Spinal cord (tissue), 10 donors: ENCODE measurements at places on chromosomes 3 and 15.
A peak's percentile ranks its signal among the peaks of the same experiment; 100 is the strongest.

- peaks cover 6% of the 10 kb centered on the region for H3K4me1 ChIP-seq
- no peak for DNase-seq
- H3K27ac ChIP-seq: no peak overlapping the region
- no peaks in the 10 kb centered on the region for H3K36me3 ChIP-seq
These were observed 42.9 kb downstream of the CFAP20DC start for GRCh38 chr3:59006634-59007517.

- H3K36me3 ChIP-seq: no peaks in the 10 kb centered on the region
- no peaks in the 10 kb centered on the region for H3K27me3 ChIP-seq
- H3K4me1 ChIP-seq: no peaks in the 10 kb centered on the region
- no peak overlapping the region for H3K4me3 ChIP-seq
- H3K27ac ChIP-seq: no peak overlapping the region
- no peak for DNase-seq
These were observed 30.2 kb upstream of the LEKR1 start for GRCh38 chr3:156795890-156796481.

DNA sequence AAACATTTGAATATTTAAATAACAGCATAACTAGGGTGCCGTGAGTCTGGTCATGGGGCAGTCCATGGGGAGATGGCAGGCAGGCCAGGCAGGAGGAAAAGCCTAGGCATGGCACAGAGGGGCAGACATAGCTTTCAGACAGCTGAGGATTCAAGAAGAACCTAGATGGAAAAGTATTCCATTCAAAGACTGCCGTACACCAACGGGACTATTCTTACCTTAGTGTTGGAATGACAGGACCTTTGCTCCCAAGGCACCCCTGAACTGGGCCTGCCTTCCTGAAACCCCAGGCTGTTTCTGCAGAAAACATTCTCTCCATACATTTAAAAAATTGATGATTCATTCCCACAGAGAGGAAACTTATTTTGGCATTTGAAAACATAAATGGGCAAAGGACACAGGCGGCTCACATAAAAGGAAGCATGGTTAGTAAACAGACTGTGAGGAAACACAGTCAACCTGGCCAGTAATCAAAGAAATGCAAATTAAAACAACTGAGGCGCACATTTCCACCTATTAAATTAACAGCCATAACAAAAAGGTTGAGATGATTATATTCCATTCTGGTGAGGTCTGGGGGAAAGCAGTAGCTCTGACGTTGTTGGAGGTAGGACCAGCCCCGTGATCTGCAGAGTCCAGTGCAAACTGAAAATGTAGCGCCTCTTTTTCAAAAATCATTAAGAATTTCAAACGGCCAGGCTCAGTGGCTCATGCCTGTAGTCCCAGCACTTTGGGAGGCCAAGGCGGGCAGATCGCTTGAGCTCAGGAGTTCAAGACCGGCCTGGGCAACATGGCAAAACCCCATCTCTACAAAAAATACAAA is 71.3 kb upstream of the SMAD3 start:
- no peaks in the 10 kb centered on the region for H3K4me1 ChIP-seq
- DNase-seq: no peak
- H3K36me3 ChIP-seq: no peaks in the 10 kb centered on the region

DNA sequence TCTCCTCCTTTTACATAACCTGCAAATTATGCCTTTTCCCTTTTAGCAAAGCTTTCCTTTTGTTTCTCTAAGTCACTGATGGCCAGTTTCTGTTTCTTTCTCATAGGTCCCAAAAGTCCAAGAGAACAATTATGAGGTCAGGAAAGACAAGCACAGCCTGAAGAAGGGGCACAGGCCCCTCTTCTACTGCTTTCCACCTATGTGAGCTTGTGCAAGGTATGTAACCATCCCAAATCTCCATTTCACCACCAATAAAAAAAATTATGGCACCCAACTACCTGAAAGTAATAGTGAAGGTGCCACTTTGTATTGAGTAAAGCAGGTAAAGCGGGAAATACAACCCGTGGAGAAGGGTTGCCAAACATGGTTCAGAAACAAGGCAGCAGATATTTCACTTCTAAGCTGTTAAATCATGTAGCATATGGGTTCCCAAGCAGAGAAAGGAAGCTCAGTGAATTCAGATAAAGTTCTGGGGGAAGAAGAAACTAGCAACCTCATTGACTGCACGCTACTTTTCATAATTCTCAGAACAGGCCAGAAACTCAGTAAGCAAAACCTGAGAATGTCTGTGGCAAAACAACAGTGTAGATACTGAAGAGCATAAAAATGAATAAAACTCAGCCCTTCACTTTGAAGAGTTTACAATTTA is 4.2 kb downstream of the PLOD2 start:
- no peak for DNase-seq
- H3K27ac ChIP-seq: peak overlapping the region; percentile 26
- no peak overlapping the region for H3K4me3 ChIP-seq
- no peaks in the 10 kb centered on the region for H3K27me3 ChIP-seq
- H3K36me3 ChIP-seq: no peaks in the 10 kb centered on the region

GRCh38 chr3:115022199-115022598 is 124.9 kb downstream of the ZBTB20 start:
- no peak overlapping the region for H3K4me3 ChIP-seq
- H3K4me1 ChIP-seq: no peaks in the 10 kb centered on the region
- DNase-seq: no peak
- no peaks in the 10 kb centered on the region for H3K27me3 ChIP-seq
- H3K27ac ChIP-seq: no peak overlapping the region

DNA sequence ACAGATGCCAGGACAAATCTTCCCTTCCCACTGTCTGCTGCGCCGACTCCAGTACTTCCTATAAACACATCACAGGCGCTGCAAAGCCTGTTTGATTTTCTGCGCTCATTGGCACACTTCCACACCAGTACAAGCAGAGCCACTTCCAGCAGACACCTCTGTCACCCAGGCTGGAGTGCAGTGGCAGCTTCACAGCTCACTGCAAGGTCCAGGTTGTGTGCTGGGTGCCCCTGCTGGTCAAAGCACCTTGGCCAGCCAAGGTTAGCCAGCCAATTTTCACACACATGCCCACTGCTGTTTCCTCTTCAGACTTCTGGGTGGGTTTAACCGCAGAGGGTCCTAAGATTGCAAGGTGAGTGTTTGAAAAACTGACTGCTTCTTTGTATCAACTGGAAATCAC is 4.9 kb downstream of the CHDH start:
- H3K36me3 ChIP-seq: peaks cover 17% of the 10 kb centered on the region
- no peak for DNase-seq
- no peak overlapping the region for H3K4me3 ChIP-seq
- H3K27ac ChIP-seq: no peak overlapping the region
- peaks cover 3% of the 10 kb centered on the region for H3K27me3 ChIP-seq

- no peak overlapping the region for H3K27ac ChIP-seq
- peaks cover 2% of the 10 kb centered on the region for H3K27me3 ChIP-seq
- DNase-seq: no peak
- H3K4me1 ChIP-seq: no peaks in the 10 kb centered on the region
- no peak overlapping the region for H3K4me3 ChIP-seq
These were observed 173.3 kb downstream of the PDZRN3 start for GRCh38 chr3:73451301-73451944.

DNA sequence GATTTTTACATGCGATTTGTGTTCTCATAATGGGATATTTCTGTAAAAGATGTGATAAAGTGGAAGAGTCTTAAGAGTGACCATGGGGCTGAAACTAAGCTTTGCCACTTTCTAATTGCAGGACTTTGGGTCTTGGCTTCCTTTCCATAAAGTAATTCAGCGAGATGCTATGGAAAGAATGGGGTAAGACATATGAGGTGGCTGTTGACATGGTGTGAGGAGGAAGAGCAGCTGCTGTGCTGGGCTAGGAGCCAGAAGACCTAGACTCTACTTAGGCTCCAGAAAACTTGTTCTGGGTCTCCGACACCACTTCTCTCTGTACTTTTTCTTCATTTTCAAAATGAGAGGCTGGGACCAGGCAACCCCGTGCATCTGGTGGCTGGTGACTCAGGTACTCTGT is 654.5 kb upstream of the CFAP20DC start:
- H3K4me3 ChIP-seq: no peak overlapping the region
- no peak overlapping the region for H3K27ac ChIP-seq
- no peak for DNase-seq
- H3K36me3 ChIP-seq: no peaks in the 10 kb centered on the region
- H3K4me1 ChIP-seq: no peaks in the 10 kb centered on the region
- H3K27me3 ChIP-seq: no peaks in the 10 kb centered on the region

DNA sequence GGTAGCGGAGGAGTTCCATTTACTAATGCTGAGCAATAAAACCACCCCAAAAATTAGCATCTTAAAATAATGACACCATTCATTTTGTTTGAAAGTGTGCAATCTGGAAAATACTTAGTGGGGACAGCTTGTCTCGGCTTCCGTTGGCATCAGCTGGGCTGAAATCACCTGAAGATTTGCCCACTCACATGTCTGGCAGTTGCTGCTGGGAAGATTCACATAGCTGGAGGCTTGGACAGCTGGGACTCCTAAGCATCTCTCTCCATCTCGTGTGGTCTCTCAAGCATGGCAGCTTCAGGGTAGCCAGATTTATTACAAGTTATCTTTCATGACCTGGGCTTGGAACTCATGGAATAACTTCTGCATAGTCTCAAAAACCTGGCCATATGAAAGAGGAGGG is 38.4 kb upstream of the BFSP2 start:
- H3K27ac ChIP-seq: no peak overlapping the region
- H3K4me1 ChIP-seq: no peaks in the 10 kb centered on the region
- DNase-seq: no peak
- no peaks in the 10 kb centered on the region for H3K27me3 ChIP-seq
- H3K4me3 ChIP-seq: no peak overlapping the region

DNA sequence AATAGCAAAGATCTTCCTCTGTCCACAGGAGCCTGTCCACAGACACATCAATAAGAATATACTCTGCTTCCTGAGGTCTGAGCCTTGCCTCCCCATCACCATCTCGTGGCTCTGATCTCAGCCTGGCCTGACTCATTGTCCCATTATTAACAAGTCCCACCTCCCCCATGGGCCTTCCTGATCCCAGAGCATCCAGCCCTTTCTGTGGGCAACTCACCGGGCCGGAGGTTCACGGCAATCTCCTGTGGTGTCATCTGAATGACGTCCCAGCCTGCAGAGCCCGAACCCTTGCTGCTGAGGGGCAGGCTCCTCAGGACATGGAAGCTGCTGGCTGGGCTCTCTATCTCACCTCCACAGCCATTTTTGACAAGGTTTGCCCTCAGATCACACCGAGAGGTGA is 28.1 kb downstream of the ITGB5 start:
- H3K36me3 ChIP-seq: peaks cover 2% of the 10 kb centered on the region
- H3K4me1 ChIP-seq: peaks cover 3% of the 10 kb centered on the region
- H3K27ac ChIP-seq: no peak overlapping the region
- no peak overlapping the region for H3K4me3 ChIP-seq

DNA sequence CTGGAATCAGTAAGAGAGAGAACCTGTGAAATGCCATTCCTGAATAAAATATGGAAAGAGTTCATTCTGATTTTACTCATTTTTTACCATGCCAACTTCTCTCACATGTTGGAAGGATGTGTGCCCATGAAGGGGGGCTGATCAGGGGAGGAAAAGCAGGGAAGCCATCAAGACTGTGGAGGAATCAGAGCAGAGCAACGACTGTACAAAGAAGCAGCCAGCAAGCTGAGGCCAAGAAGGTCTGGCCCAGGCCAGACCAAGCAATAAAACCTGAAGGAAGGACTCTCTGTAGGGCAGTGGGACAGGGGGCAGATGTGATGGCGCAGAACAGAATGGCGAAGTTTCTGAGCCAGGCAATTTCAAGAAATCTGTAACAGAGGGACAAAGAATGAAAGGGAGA is 24.0 kb upstream of the ARNT2 start:
- peak; percentile 22 for DNase-seq
- no peak overlapping the region for H3K4me3 ChIP-seq
- H3K4me1 ChIP-seq: peaks cover 19% of the 10 kb centered on the region
- H3K36me3 ChIP-seq: no peaks in the 10 kb centered on the region
- H3K27me3 ChIP-seq: no peaks in the 10 kb centered on the region

DNA sequence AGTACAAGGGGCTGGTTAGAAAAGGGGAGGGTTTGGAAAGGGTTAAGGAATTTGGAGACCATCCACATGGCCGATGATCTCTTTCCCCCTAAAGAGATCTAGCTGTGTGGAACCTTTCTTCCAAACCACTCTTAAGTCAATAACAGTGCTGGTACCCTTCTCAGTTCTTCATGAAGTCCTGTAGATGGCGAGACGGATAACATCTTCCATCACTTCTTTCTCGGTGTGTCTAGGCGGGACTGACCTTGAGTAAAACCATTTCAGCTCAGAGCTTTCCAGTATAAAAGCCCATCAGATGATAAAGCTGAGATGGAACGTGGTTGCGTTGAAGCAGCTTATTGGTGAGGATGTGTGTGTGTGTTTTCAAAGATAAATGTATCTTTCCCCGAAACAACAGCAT is 151.5 kb upstream of the BHLHE40 start:
- H3K4me3 ChIP-seq: no peak overlapping the region
- no peak for DNase-seq
- H3K27me3 ChIP-seq: no peaks in the 10 kb centered on the region
- H3K27ac ChIP-seq: no peak overlapping the region
- no peaks in the 10 kb centered on the region for H3K36me3 ChIP-seq

GRCh38 chr15:77982127-77982490 is 95.4 kb downstream of the TBC1D2B start:
- no peak overlapping the region for H3K4me3 ChIP-seq
- no peaks in the 10 kb centered on the region for H3K36me3 ChIP-seq
- peaks cover 16% of the 10 kb centered on the region for H3K4me1 ChIP-seq
- no peak overlapping the region for H3K27ac ChIP-seq
- no peaks in the 10 kb centered on the region for H3K27me3 ChIP-seq

- peak; percentile 40 for DNase-seq
- peak overlapping the region; percentile 61 for H3K27ac ChIP-seq
- no peaks in the 10 kb centered on the region for H3K27me3 ChIP-seq
- no peak overlapping the region for H3K4me3 ChIP-seq
These were observed 87.4 kb downstream of the FNDC3B start for GRCh38 chr3:172126741-172127140.

- peaks cover 17% of the 10 kb centered on the region for H3K4me1 ChIP-seq
- no peaks in the 10 kb centered on the region for H3K36me3 ChIP-seq
- H3K27me3 ChIP-seq: no peaks in the 10 kb centered on the region
- no peak overlapping the region for H3K4me3 ChIP-seq
- no peak overlapping the region for H3K27ac ChIP-seq
These were observed 55.8 kb downstream of the DAPK2 start for GRCh38 chr15:63990454-63990853.

DNA sequence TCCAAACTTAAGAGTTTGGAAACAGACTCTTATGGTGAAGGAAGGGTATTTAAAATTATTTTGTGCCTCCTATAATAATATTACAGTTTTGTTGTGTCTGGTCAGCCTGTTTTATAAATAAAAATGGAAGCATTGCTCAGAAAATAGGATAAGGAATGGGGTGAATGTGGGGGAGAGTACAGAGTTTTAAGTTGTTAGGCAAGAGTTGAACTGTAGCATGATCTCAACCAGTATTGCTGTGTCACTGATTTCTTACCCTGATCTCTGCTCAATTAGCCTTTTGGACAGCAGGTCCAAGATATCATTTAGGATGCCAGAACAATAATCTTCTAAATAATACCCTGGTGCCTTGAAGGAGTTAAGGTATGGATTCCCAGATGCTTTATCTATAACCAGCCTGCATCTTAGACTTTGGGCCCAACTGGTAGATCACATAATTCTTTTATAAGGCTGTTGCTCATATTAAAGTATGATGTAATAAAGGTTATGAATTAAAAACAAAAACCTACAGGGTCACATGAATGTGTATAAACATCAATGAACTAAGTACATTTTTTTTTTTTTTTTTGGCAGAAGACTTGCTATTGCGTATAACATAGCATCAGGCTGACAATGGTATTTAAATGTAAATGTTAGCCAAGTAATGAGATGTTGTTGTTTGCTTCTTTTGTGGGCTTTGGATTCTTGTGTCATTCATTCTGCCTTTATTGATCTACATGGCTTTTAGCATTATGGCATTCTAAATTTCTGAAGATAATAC is 70.0 kb downstream of the MITF start:
- no peaks in the 10 kb centered on the region for H3K4me1 ChIP-seq
- no peaks in the 10 kb centered on the region for H3K36me3 ChIP-seq
- no peaks in the 10 kb centered on the region for H3K27me3 ChIP-seq
- no peak overlapping the region for H3K4me3 ChIP-seq
